Jurkat, Clone E6-1 (cell line): ENCODE measurements at places on chromosomes 6 and 20.

- no peak for DNase-seq
Observed at GRCh38 chr6:31308050-31308844, 36.4 kb upstream of the HLA-C start.

GRCh38 chr6:15517600-15517999 is 145.2 kb downstream of the DTNBP1 start:
- DNase-seq, result no peak

DNA sequence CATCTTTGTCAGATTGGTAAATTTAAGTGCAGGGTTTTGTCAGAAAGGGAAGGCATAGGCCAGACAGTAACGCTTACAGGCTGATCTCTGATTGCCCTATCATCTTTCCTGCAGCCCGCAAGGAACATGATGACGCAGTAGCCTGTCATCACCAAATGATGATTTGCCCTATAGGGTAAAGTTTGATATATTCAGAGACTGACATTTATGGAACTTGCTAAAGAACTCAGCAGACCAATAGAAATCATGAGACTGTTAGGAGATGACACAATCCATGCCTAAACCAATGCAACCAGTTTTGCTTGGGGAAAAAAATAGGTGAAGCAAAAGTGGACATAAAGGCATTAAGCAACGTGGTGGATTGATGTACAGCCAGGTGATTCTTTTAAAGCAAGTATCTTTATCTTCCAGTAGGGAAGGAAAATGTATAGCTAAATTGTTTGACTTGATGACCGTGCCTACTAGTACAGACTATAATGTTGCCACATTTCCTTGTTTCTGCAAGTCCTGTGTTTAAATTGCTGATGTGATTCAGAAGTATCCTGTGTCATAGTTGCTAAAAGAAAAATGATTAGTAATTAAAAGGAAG is 2.4 kb downstream of the NUS1 start:
- DNase-seq, result no peak

DNA sequence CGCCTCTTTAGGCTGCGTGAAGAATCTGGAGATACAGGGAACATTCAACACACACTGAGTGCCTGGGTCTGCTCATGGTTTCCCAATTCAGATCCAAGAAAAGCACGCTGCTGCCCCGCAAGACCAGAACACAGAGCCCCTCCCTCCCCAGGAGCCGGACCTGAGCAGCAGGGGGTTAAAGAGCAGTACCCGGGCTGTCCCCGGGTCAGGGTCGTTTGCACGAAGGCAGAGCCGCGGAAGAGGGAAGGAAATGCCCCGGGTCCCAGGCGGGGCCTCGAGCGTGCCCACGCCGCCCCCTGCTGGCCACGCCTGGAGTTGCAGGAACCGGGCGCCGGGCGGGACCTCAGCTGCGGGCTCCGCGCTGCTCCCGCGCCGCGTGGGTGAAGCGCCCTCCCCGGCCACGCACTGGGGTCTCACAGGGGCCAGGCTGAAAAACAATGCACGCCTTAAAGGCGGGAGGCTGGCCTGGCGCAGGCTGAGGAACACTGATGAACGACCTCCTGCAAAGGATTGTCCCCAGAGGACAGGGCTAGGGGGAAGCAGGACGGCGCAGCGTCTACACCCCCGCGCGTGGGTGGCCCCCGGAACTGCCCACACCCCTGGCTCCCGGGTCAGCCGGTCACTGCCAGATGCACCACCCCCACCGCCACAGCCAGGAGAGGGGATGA is 48.9 kb downstream of the ANKRD60 start:
- DNase-seq, result peak; percentile 52

GRCh38 chr6:148790817-148791216 is 44.0 kb downstream of the UST start:
- DNase-seq, result no peak

- no peak for DNase-seq
Observed at GRCh38 chr6:141726248-141726647, 406.5 kb upstream of the GJE1 start.

- DNase-seq, result no peak
Observed at GRCh38 chr6:89035252-89036101, 45.1 kb upstream of the PNRC1 start.

GRCh38 chr6:137432054-137432611 is 62.1 kb downstream of the OLIG3 start:
- no peak for DNase-seq

- no peak for DNase-seq
Observed at GRCh38 chr6:121951918-121952379, 447.5 kb upstream of the HSF2 start.

- DNase-seq, result no peak
Observed at GRCh38 chr6:156809034-156809433, 31.9 kb downstream of the ARID1B start.

- no peak for DNase-seq
Observed at GRCh38 chr20:39974966-39975501, 714.0 kb downstream of the MAFB start.

GRCh38 chr6:76593668-76594067 is 521.2 kb upstream of the IMPG1 start:
- DNase-seq, result no peak

- DNase-seq, result no peak
Observed at GRCh38 chr6:12271997-12272396, 18.2 kb upstream of the EDN1 start.

- DNase-seq, result no peak
Observed at GRCh38 chr6:151757506-151757955, 50.0 kb upstream of the ESR1 start.

DNA sequence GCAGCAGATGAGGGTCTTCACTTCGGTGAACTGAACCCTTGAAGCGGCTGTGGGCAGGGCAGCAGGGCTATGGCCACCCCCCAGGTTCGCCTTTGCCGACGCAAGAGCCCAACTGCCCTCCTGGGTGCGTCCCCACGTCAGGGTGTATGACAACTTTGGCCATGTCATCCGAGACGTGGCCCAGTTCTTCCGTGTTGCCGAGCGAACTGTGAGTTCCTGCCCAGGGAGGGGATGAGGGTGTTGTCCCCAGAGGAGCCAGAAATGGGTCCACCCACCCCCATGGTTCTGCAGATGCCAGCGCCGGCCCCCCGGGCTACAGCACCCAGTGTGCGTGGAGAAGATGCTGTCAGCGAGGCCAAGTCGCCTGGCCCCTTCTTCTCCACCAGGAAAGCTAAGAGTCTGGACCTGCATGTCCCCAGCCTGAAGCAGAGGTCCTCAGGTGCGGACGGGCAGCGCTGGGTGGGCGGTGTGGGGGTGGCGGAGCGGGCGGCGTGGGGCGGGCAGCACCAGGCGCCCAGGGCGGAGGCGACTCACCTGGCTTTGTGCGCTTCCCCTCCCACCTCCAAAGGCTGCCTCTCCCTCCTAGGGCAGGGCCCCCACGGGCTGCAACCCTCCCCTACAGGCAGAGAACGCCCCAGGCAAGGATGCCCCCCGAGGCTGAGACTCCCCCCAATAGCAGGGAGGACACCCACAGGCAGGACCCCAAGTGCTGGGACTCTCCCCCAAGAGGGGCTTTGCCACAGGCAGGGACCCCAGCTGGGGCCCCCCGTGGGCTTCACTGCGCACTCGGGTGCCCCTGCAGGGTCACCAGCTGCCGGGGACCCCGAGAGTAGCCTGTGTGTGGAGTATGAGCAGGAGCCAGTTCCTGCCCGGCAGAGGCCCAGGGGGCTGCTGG is 6.2 kb upstream of the TNFRSF6B start:
- DNase-seq, result no peak

- no peak for DNase-seq
Observed at GRCh38 chr6:124282541-124282940, 478.9 kb downstream of the NKAIN2 start.

- DNase-seq, result no peak
Observed at GRCh38 chr20:40481337-40481736, 207.7 kb downstream of the MAFB start.

DNA sequence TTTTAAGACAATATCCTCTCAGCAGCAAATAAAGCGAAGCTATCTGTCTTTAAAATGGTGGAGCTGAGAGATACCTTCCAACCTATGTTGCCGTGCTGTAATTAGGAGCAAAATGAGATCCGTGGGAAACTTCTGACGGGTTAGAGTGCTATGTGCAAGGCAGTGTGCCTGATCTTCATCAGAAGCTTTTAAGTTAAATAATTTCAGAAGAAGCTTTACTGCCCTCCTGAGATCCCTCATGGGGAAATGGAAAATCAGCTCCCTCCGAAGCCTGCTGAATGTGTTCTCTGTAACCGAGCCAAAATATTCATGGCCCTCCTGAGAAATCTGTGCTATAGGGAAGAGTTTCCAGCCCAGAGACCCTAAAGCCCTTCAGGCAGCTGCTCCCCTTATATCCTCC is 43.7 kb upstream of the TBC1D7 start:
- DNase-seq, result no peak

DNA sequence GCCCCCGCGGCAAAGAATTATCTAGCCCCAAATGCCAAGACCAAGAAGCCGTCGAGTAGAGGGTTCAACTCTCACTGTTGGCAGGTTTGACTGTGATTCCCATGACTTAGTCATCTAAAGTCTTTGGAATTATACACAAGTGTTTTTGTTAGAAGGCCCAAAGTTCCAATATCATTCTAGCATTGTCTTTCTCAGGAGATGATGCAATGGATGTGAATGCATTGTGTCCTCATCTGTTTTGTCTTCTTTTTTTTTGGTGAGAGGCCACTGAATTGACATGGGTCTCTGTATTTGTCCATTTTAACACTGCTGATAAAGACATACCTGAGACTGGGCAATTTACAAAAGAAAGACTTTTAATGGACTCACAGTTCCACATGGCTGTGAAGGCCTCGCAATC is 290.5 kb upstream of the ZFP64 start:
- no peak for DNase-seq
